Jurkat, Clone E6-1 (cell line): ENCODE measurements at places on chromosomes 11 and 22.

DNA sequence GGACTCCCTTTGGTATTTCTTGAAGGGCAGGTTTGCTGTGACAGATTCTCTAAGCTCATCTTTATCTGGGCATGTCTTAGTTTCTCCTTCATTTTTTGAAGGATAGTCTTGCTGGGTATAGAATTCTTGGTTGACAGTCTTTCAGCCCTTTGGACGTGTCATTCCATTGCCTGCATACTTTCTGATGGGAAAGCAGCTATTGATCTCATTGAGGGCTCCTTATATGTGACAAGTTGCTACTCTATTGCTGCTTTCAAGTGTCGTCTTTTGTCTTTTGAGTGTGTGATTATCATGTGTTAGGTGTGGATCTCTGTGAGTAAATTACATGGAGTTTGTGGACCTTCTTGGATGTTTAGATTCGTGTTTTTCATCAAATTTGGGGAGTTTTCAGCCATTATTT, 21.9 kb downstream of the IGHMBP2 start:
- no peak for DNase-seq

DNA sequence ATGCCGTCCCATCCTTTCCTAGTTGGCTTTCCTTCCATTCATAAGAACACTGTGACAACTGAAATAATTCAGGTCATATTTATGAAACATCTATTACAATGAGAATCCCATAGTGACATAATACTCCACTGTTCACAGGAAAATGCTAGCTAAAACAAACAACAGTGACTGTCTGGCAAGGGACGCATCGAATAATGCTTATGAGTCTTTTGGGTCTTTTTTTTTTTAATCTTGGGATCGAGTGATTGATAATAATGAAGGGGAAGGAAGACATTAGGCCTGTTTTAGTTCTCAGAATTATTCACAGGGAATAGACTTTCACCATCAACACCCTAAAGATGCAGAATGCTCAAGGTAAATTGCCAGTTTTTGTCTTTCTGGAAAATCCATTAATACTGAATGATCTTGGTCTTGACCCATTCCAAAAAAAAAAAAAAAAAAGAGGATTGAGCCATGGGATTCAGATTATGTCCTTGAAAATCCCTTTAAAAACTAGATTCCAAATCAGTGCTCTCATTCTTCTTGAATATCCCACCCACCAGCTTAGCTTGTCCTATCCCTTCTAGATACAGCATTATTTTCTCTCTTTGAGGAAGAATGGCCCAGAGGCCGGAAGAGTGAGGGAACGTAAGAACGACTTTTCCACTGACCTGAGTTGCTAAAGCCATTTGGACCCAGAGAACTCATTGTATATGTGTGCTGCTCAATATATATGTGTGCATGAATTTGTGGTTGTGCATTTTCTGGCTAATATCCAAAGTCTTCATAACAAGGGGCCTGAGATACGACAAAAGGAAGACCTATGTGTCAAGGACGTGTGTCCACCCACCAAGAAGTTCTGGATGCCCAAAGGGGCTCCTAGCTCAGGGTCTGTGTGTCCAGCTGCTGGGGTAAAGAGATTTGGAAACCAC, 35.2 kb upstream of the CREB3L1 start:
- no peak for DNase-seq

DNA sequence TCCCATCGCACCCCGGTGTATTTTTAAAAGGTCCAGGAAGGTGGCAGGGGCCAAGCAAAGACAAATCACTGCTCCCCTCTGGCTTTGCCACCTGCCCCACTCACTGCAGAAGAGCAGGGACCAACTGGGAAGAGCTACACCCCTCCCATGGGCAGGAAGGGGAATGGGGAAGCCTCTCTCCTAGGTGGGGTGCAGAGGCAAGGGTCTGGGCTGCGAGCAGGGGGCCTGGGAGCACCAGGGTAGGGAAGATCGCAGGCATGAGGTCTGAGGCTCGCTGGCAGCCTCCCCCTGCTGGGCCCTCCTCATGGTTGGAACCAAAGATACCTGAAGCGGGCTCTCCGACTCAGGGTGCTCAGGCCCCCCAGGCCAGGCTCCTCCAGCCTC, 36.8 kb downstream of the PISD start:
- no peak for DNase-seq

GRCh38 chr11:71933141-71933933, 4.5 kb downstream of the RNF121 start:
- no peak for DNase-seq

DNA sequence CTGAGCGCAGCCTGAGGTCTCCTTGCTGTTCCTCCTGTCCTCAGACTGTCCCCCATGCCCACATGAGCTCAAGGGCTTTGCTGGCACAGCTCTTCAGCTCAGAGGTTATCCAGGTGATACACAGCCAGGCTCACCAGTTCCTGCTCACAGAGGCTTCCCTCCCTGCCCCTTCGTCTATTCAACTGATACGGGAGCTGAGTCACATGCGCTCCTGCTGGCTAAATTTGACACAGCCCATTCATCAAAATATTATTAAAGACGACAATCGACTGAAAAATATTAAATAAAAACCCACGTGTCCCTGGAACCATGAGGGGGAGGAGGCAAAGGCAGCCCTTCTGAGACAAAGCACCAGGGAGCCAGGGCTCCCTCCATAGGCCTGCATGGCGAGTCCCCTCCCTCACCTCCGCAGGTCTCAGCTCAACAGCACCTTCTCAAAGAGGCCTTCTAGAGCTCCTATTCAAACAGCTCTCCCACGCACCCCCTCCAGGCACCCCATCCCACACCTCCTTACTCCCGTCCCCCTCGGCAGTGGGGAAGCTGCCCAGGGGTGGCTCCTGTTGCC, 40.5 kb downstream of the DUSP8 start:
- DNase-seq, result no peak

GRCh38 chr11:22516111-22516510, 109.5 kb downstream of the FANCF start:
- no peak for DNase-seq

DNA sequence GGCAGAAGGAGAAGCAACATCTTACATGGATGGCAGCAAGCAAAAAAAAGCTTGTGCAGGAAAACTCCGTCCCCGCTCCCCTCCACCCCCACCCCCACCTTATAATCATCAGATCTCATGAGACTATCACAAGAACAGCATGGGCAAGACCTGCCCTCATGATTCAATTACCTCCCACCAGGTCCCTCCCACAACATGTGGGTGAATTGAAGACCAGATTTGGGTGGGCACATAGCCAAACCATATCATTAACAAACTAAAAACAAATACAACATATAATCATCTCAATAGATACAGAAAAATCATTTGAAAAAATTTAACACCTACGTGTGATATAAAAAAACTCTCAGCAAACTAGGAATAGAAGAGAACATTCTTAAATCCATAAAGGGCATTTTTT, 88.8 kb downstream of the BUD13 start:
- DNase-seq, result no peak

GRCh38 chr11:31237819-31238760, 131.4 kb downstream of the DCDC1 start:
- DNase-seq, result no peak

DNA sequence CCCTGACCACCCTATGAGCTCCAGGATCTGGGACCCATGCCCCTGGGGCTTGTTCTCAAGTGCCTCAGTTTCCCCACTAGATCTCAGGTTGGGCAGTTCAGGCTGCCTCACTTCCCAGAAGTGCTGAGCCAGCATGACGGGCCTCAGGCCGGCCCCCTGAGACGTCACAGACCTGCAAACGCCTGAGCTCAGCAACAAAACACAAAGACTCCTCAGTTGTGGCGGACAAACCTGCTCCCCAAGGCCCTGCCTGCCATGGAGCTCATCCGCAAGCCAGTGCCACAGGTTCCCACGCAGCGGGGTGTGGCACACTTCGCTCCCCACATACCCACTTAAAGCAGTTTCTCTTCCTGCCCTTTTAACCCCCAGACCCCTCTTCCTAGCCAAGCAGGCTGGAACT, 45.2 kb downstream of the NECTIN1 start:
- DNase-seq, result no peak

GRCh38 chr11:121344824-121345223, 52.3 kb downstream of the SC5D start:
- DNase-seq, result no peak

DNA sequence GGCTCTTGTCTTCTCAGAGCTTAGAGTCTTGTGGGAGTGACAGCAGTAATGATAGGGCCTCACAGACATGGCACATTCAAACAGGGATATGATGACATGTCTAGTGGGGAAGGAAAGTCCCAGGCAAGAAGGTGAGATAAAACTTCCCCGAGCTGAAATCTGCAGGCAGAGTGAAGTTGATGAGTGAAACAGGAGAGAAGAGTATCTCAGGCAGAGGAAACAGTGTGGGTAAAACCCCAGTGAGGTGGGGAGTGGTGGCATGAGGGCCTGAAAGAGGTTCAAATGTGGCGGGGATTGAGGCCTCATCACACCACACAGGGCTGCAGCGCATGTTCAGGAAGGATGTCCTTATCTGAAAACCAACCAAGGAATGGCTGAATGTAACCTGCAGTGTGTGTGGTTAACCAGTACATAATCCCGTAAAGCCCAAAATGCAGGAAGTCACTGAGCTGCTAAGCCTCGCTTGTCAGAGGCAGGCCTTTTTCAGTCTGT, 153.8 kb upstream of the E2F8 start:
- peak; percentile 73 for DNase-seq

- DNase-seq, result no peak
Measured at GRCh38 chr11:42255906-42256305, 796.5 kb upstream of the LRRC4C start.
